ENCODE measurements at places on chromosomes 3 and 15.

DNA sequence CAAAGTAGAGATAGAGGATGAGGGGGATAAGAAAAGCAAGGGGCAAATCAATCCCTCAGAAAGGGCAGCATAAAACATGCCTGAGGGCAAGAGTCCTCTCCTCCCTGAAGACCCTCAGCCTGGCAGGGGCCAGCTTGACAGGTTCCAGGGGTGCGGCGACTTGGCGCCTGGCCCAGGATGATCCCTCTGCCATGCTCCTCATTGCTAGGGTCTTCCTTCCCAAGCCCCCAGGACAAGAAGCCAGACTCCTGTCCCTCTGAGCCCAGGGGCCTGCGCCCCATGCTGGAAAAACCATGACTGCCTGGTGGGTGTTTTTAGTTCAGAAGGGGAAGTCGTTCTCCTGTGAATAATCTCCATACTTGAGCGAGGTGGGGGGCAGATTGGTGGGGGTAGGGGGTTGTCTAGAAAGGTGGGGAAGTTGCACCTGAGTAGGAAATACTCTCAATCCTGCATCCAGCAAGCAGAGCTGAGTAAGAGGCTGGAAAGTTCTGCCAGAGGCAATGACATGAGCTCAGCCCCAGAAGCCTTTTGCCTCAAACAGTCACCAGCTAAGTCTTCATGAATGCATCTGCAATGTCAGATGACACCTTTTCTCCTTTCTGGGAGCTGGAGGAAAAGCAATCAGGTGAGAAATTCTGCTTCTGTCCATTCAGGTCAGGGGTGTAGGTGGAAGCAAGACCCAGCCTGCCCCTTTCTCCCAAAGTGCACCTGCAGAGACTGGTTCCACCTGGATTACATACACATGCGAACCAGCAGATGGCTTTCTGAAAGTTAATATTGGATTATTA is 18.3 kb downstream of the SLC12A8 start:
- DNase-seq, result no peak

GRCh38 chr3:48684480-48685143 is 1.1 kb downstream of the NCKIPSD start:
- DNase-seq, result no peak

DNA sequence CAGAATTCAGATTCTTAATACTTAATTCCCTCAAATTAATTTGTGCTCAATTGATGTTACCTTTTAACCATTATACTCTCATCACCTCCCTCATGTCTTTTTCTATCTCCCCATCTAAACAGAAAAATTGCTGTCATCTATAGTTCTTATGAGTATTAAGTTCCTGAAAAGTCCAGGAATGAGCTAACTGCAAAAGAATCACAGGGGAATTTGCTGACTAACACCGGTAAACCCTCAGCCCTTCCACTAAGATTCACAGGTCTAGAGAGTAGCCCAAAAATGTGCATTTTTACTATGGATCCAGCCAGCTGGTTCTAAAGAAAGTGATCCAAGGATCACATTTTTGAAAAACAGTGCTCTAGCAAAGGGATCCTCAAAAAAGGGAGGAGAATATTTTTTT is 67.0 kb downstream of the SETD2 start:
- no peak for DNase-seq

DNA sequence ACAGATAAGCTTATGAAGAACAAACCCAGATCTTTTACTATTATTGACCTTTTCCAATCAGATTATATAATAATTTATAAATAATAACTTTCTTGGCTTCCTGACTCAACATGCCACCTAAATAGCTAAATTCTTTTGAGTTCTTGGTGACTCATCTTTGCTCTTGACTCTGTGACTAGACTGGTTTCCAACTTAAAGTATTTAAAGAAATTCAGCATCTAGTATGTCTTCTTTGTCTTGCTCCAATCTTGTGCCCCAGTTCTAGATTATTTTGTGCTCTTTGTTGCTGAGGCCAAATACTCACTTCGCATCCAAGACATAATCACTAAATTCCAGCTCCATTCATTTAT is 483.2 kb upstream of the TBL1XR1 start:
- DNase-seq, result no peak

GRCh38 chr15:94033683-94034020 is 197.7 kb upstream of the MCTP2 start:
- no peak for DNase-seq

DNA sequence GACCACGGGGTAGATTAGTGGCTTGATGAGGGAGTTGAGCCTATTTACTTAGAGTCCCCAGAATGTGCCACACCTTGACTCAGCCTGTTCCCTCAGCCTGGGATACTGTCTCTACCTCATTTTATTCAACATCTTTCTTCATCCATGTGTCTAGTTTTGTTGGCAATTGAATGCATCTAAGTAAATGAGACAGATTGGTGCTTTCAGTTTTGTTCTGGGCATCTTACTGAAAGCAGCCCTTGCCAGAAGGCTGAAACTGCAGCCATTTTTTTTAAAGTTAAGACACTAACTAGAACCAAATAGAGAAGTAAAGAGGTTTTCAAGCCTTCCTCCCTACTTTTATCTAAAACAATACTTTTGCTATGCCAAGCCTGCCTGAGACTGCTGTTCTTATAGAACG is 246.8 kb downstream of the SLCO3A1 start:
- no peak for DNase-seq

- DNase-seq, result no peak
Observed at GRCh38 chr3:109943181-109943580, 605.8 kb upstream of the DPPA4 start.

DNA sequence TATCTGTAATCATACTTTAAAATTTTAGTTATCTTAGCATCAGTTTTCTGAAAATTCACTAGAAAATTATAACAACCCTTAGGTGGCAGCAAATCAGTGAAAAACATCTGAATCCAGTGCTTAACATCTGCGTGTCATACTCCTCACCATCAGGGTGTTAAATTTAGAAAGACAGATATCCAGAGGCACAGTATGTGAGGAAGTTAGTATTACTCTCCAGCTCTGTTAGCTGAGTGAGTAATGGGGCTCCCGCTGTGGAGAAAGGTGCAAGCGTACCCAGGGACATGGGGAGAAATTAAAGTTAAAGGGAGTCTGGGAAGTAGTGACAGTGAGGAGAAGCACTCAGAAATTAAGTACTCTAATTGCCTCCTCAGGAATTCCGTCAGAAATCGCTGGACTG is 50.9 kb downstream of the CEP63 start:
- DNase-seq, result no peak

DNA sequence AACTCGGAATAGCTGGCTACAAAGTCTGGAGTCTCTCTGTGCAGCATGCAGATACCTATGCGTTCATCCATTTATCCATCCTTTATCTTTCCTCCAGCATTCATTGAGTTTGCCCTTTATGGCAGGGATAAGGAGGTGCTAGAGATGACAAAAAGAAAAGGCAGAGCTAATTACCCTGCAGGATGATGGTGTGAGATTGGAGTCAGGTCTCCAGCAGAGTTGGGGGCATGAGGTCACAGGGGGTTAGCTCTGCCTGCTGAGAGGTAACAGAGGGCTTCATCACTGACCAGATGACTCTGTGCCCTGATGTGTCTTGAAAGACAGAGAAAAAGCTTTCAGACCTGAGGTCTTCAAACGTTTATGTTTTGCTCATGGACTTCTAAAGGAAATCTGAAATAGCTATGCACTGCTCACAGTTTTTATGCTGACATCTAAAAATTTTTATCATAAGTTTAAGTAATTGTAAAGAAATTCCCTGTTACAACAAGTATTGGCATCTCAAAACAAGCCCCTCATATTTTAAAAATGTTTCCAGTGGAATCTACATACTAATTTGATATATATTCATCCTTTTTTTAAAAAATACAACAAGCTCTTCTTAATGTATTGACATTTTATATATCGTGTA is 132.3 kb upstream of the ANKRD28 start:
- DNase-seq, result no peak

- DNase-seq, result no peak
Observed at GRCh38 chr3:112640930-112641801, at the start of gene CCDC80. Gene CCDC80, minus strand, starts transcription at chr3:112641143. Its CDS starts 1,238 bp downstream, at chr3:112639905.

DNA sequence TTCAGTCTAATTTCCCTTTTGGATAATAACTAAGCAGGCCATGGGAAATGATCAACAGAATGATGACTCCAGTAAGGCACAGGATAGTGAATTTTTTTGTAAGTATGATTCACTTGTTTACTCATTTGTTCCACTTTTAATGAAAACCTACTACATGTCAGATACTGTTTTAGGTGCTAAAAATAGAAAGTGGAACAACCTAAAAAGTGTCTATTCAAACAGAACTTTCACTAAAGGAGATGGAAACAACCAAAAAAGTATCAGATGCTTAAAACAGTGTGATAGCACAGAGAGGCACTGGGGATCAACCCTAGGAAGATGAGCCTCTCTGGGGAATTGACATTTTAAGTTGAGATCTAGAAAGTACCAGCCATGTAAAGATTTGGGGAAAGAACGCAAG is 11.1 kb downstream of the RYK start:
- no peak for DNase-seq

GRCh38 chr3:188915127-188915526 is 256.6 kb upstream of the TPRG1 start:
- DNase-seq, result no peak

Data from T-helper 2 cell (primary cell).